Activated CD8-positive, alpha-beta T cell treated with anti-CD3 and anti-CD28 coated beads for 36 hours (primary cell): ENCODE measurements at places on chromosomes 11 and 22. TPM values are rescaled to one million over a fixed set of nuclear protein-coding genes. Genes with fewer than 3 reads are reported as not detected.
A peak's percentile ranks its signal among the peaks of the same experiment; 100 is the strongest.

- H3K27ac ChIP-seq, result no peak overlapping the region
- DNase-seq, result no peak
- H3K4me1 ChIP-seq, result no peaks in the 10 kb centered on the region
- H3K36me3 ChIP-seq, result peaks cover 3% of the 10 kb centered on the region
- H3K4me3 ChIP-seq, result no peak overlapping the region
- no peaks in the 10 kb centered on the region for H3K27me3 ChIP-seq
Observed at GRCh38 chr22:29654882-29655281, 51.4 kb downstream of the NF2 start.

GRCh38 chr11:3894128-3894731 lies 38.8 kb downstream of the STIM1 start:
- peaks cover 54% of the 10 kb centered on the region for H3K4me1 ChIP-seq
- no peak overlapping the region for H3K4me3 ChIP-seq
- H3K27ac ChIP-seq, result peak overlapping the region; percentile 83
- no peaks in the 10 kb centered on the region for H3K27me3 ChIP-seq
- DNase-seq, result peak; percentile 55

APOL4 gene
- 0.18 TPM for total RNA-seq

DNA sequence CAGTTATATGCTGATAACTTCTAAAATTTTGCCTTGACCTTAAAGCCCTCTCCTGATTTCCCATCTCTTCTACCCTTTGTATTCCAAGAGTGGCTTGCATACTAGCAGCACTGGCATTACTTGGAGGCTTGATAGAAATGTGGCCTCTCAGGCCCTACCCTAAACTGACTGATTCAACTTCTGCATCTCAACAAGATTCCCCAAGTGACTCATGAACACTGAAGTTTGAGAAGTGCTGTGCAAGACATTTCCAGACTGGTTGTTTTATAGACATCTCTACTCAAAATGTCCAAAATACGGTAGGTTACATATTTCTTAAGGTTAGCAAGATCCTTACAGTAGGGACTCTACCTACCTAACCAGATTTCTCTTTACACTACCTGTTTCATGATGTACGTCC lies 48.6 kb downstream of the SESN3 start:
- no peak overlapping the region for H3K4me3 ChIP-seq
- no peak overlapping the region for H3K27ac ChIP-seq
- H3K27me3 ChIP-seq, result no peaks in the 10 kb centered on the region
- H3K4me1 ChIP-seq, result peaks cover 14% of the 10 kb centered on the region
- no peak for DNase-seq
- H3K36me3 ChIP-seq, result peaks cover 15% of the 10 kb centered on the region

DNA sequence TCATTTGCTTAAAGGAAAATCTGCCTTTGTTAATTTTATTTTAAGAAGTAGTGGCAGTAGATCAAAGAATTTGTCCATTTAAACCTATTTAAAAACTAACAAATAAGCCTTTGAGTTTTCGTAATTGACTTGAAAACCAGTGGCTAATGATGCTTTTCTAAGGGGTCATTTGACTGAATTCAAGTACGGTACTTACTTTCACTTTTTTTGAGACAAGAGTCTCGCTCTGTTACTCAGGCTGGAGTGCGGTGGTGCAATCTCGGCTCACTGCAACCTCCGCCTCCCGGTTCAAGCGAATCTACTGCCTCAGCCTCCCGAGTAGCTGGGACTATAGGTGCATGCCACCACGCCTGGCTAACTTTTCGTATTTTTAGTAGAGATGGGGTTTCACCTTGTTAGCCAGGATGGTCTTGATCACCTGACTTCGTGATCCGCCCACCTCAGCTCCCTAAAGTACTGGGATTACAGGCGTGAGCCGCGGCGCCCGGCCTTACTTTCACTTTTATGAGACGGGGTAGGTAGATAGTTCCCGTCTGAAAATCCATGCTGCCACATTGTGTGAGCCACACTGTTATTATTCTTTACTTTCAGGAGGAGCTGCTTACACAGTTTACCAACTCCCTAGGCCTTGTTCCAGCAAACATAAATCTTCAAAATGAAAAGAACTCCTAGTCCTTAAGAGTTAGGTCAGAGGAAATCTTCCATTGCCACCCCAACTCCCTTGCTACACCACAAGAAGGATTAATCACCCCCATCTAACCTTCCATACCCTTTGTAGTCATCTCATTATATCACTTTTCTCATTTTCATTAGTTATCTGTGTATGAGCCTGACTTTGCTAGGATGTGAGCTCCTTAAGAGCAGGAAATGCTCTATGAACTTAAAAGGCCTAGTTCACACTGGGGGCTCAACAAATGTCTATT lies 926.6 kb upstream of the CCDC90B start:
- no peak overlapping the region for H3K27ac ChIP-seq
- no peak overlapping the region for H3K4me3 ChIP-seq
- DNase-seq, result no peak
- no peaks in the 10 kb centered on the region for H3K27me3 ChIP-seq
- H3K4me1 ChIP-seq, result no peaks in the 10 kb centered on the region
- H3K36me3 ChIP-seq, result no peaks in the 10 kb centered on the region

- peaks cover 12% of the 10 kb centered on the region for H3K4me1 ChIP-seq
- DNase-seq, result peak; percentile 88
- H3K27ac ChIP-seq, result no peak overlapping the region
- H3K4me3 ChIP-seq, result peak overlapping the region; percentile 35
- peaks cover 3% of the 10 kb centered on the region for H3K36me3 ChIP-seq
Observed at GRCh38 chr11:122746050-122746478, 90.5 kb downstream of the UBASH3B start.

DNA sequence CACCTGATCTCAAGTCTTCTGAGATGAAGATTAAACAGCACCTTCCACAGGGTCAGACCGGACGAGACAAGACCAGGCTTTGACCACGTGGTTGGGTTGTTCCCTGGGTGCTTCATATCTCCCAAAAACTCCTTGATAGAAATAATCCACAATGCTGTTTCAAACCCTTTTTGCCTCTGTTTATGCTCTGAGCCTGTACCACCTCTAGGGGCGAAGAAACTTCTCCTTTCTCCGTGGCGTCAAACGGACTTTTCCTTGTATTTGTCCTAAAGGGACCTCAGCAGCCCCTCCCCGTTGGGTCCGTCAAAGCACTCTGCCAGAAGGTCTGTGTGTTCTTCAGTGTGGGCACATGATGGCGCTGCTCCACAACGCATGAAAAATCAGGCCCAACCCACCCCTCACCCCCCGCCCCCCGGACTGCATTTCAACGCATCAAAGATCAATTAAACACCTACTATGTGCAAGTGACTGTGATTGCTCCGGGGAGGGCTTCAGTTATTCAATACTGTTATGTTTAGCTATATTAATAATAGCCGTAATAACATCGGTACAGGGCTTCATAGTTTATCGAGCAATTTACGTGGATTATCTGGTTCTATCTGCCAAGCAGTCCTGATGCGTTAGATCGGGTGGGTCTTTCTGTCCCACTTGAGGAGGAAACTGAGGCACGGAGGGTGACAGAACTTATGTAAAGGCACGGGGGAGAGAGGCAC lies 17.3 kb upstream of the EIF3D start:
- H3K27me3 ChIP-seq, result peaks cover 22% of the 10 kb centered on the region
- no peak overlapping the region for H3K27ac ChIP-seq
- peak; percentile 61 for DNase-seq
- no peak overlapping the region for H3K4me3 ChIP-seq
- H3K4me1 ChIP-seq, result peaks cover 17% of the 10 kb centered on the region

DNA sequence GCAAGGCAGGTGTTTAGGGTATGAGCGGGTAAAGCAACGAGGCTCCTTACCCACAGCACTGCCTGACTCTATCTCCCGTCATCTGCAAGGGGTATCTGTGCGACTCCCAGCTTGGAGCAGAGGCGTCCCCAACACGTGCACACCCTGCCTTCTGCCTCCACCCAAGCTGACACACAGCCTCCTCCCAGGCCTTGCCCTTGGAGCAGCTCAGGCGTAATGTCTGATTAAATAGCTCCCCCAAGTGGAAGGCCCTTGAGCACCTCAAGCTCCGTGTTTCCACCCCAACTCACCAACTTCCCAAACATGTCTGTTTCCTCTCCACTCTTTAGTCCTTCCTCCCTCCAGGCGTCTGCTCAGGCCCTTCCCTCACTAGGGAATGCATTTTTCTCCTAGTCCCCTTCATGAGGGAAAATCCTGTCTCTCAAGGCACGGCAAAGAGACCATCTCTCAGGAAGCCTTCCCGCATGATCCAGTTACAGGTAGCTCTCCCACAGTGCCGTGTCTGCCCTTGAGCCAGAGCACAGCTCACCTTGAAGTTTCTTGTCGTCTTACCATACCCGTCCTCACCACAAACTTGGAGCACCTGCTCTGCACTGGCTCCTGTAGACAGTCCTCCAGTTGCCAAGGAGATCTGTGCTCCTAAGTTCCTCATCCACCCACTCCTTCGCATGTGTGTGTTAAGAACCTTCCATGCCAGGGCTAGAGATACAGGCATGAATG lies 15.8 kb downstream of the CYB5R2 start:
- no peaks in the 10 kb centered on the region for H3K27me3 ChIP-seq
- H3K27ac ChIP-seq, result no peak overlapping the region
- H3K4me1 ChIP-seq, result no peaks in the 10 kb centered on the region
- H3K36me3 ChIP-seq, result peaks cover 5% of the 10 kb centered on the region
- no peak overlapping the region for H3K4me3 ChIP-seq
- DNase-seq, result peak; percentile 29

HOATZ gene
- total RNA-seq, result not detected

DNA sequence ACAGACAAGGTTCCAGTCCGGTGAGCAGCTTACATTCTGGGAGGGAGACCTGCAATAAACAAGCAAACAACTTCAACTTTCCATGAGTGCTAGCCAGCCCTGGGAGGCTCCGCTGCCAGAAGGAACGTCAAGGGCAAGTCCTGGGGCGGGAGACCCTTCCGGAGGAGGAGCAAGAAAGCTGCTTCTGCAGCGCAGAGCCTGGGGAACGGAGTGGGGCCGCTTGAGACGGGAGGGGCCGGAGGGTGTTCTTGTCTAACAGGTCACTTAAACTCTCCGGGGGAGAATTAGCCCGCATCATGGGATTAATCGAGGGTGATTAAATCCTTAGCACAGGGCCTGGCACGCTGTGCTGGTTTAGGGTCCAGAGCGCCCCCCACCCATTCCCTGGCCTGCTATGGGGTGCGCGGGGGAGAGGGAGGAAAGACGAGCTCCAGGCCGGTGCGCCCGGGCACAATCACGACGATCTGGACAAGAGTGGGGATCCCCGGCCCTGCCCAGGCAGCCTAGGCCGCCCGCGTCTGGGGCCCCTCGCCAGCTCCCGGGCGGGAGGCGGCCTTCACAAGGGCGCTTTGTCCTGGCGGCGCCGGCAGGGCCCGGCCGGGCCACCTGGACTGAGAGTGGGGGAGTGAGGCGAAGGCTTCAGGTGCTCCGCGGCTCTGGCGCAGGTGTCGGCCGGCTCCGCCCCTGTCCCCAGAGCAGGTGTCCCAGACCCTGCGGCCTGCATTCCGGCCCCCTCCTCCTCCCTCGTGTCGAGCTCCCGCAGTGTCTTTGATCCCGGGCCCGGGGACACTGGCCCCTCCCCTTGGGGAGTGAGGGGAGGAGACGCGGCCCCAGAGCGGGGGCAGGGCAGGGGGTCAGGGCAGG lies 663 bp upstream of the LARGE2 start:
- DNase-seq, result no peak
- H3K27ac ChIP-seq, result no peak overlapping the region
- no peaks in the 10 kb centered on the region for H3K36me3 ChIP-seq
- H3K4me3 ChIP-seq, result peak overlapping the region; percentile 43
- peaks cover 5% of the 10 kb centered on the region for H3K27me3 ChIP-seq

DNA sequence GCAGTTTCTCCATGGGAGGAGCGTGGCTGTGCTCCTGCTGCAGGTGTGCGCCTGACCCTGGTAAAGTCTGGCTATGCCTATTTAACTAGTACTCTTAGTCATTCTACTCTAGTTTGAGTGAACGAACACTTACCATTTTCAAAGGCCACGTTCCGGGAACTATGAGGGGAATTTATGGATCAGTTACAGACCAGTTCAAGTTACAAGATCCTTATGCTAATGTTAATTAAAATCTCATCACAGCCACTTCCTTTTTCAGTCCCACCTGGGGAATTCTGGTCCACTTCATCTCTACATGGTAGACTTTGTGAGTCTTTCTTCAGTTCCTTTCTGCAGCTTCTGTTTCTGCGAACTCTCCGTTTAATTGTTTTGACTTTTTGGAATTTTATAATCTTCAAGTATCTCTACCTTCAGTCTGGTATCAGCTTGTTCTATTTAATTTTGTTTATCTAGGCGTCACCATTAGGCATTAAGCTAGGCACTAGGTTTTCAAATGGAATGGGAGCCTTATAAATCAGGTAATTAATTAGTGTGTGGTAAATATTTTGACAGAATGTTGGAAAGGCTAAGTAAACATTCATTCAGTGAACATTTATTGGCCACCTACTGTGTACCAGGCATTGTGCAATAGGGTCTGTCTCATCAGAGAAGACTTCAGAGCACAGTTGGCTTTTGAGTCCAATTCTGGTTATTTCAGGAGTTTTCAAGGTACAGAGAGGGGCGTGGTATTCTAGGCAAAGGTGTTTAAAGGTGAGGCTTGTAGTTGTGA lies 78.9 kb downstream of the GRK3 start:
- no peak overlapping the region for H3K4me3 ChIP-seq
- no peaks in the 10 kb centered on the region for H3K27me3 ChIP-seq
- H3K27ac ChIP-seq, result no peak overlapping the region
- DNase-seq, result no peak
- H3K36me3 ChIP-seq, result peaks cover 12% of the 10 kb centered on the region

DNA sequence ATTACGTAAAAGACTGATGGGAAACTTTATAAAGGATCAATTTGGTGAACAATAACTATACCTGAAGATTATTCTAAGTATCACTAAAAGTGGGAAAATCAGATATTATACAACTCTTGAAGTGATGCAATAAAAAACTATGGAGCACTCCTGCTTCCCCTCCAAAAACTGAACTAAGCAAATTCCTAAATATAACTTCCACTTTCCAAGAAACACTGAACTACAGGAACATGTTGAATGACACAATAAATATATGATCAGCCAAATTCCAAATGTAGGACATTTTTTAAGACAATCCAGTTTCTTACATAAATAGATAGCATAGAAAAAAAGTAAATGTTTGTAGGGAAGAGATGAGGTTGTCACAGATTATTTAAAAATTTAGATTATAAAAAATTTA lies 102.1 kb upstream of the APOA1 start:
- no peaks in the 10 kb centered on the region for H3K4me1 ChIP-seq
- H3K36me3 ChIP-seq, result peaks cover 15% of the 10 kb centered on the region
- H3K27ac ChIP-seq, result no peak overlapping the region
- DNase-seq, result no peak
- H3K27me3 ChIP-seq, result no peaks in the 10 kb centered on the region

DNA sequence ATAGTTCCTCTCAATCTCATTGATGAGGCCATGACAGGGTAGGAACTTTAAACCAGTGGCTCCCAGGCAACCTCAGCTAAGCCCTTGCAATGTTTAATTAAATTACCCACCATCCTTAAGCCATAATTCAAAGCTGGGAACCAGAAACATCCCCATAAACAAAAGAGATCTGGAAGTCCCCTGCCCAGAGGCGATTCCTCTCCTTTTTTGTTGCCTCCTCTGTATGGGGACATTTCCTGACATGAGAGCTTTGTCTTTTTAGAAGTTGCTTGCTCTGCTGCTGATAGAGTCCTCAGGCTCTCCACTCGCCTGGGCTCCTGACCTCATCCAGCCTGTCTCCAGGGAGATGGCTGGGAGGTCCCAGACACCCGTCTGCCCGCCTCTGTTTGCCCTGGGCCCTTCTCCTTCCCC lies 3.2 kb downstream of the DTX4 start:
- DNase-seq, result no peak
- H3K27me3 ChIP-seq, result peaks cover 13% of the 10 kb centered on the region
- H3K4me3 ChIP-seq, result no peak overlapping the region
- no peak overlapping the region for H3K27ac ChIP-seq
